Breast epithelium (tissue), 4 donors: ENCODE measurements at places on chromosomes 4 and X. TPM values are rescaled to one million over a fixed set of nuclear protein-coding genes. Genes with fewer than 3 reads are reported as not detected.
A peak's percentile ranks its signal among the peaks of the same experiment; 100 is the strongest.

The GIMD1 gene
- total RNA-seq = not detected

The FMR1NB gene
- total RNA-seq = not detected

The CYBB gene
- total RNA-seq = 23.5 TPM

The CLCN4 gene
- 3.7 TPM for total RNA-seq

DNA sequence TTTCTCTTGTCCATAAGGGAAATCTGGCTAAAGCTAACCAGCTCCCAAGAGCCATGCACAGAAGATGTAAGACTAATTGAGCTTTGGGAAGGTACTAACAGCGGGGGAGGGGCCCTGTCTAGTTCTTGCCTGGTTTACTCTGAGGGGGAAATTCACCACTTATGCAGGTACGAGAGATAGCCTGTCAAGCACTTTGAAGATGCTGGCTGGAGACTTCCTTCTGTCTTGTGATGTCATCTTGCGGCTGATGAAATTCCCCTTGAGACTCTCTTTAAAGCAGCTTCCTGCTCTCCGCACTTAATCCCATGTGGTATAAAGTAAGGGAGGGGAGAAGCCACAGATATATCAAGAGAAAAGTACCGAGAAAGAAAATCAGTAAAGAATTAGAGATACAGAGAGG is 345.3 kb downstream of the MAPK10 start:
- no peak overlapping the region for H3K4me3 ChIP-seq
- H3K27ac ChIP-seq = no peak overlapping the region
- H3K36me3 ChIP-seq = no peaks in the 10 kb centered on the region
- no peaks in the 10 kb centered on the region for H3K4me1 ChIP-seq

DNA sequence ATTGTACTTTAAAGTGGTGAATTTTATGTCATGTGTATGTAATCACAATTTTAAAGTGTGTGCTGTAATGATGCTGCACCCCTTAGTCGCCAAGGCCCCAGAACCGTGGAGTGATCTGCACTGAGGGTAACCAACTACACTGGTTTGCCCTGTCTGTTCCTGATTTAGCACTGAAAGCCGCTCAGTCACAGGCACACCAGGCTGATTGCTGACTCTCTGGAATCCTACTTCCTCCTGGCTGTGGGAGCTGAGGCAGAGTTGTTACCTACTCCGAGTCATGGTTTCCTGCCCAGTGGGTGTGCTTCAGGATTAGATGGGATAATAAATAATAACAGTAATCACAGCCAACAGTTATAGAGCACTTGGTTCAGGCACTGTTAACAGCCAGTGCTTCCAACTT is 645.4 kb downstream of the BCOR start:
- no peaks in the 10 kb centered on the region for H3K4me1 ChIP-seq
- no peaks in the 10 kb centered on the region for H3K36me3 ChIP-seq
- H3K4me3 ChIP-seq = no peak overlapping the region
- H3K27ac ChIP-seq = no peak overlapping the region
- DNase-seq = no peak
- H3K27me3 ChIP-seq = peaks cover 81% of the 10 kb centered on the region

GRCh38 chr4:121072224-121073003 is at the start of gene NDNF:
NDNF (minus strand) TSS chr4:121072535; CDS start chr4:121045837, 26,698 bp downstream.
- DNase-seq = no peak
- peaks cover 8% of the 10 kb centered on the region for H3K27me3 ChIP-seq
- H3K4me1 ChIP-seq = no peaks in the 10 kb centered on the region

DNA sequence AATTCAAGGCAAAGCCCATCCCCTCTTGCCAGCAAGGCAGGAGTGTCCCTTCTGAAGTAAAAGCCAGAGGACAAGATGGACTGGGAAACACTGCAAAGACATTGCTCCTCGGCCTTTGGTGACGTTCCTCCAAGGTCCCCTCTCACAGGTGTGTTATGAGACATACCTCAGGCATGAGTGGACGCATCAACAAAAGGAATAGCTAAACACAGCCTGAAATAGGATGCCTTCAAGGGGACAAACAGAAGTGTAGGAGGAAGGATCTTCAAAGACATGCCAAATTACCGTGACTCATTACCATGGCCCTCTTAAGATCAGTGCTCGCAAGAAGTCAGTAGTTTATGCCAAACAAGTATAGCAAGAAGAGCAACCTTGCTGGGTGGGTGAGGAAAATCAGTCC is 6.0 kb upstream of the IDS start:
- no peaks in the 10 kb centered on the region for H3K4me1 ChIP-seq
- no peaks in the 10 kb centered on the region for H3K27me3 ChIP-seq
- H3K4me3 ChIP-seq = no peak overlapping the region
- DNase-seq = no peak
- no peaks in the 10 kb centered on the region for H3K36me3 ChIP-seq
- no peak overlapping the region for H3K27ac ChIP-seq

DNA sequence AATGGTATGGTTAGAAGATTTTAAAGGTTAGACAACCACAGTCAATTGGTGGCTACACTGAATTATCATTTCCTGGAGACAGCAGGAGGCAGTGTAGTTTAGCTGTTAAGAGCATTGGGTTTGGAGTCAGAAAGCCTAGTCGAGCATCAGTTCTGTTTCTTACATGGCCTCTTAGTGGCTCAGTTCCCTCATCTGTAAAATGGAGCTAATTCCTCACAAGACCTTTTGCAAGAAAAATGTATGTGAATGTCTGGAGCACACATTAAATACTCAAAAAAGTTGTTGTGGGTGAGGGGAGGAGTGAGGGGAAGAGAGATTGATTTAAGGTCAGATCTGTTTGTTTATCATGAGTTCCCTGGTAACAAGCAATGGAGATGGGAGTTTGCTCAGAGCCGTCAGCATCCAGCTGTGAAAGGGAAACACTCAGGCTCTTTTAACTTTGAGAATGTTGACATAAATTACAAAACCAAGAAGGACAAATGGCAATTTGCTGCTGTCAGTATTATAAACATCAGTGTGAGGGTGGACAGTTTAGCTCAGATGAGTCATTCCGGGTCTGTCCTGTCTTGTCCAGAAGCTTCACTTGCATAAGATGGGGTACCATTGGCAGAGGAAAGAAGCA is 98.2 kb upstream of the PGRMC2 start:
- peak overlapping the region; percentile 85 for H3K27ac ChIP-seq
- H3K4me3 ChIP-seq = no peak overlapping the region
- H3K36me3 ChIP-seq = no peaks in the 10 kb centered on the region

DNA sequence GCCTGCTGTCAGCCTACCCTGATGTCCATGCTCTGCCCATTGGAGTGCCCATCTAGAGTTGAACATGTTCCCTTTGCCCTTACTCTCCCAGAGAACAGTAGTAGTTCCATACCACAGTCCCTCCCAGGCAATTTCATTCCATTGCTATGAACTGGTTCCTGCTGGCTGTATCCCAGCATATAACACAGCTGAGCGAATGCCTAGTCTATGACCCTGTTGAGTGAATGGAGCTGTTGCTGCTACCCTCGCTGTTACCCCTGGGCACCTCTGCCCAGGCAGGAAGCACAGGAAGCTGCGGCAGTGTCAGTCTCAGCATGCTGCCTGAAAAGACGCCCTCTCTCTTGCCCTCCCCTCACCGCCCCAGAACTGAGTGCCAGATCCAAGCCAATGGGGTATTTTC is 73.3 kb downstream of the SOX3 start:
- no peaks in the 10 kb centered on the region for H3K36me3 ChIP-seq
- no peak for DNase-seq
- H3K4me1 ChIP-seq = no peaks in the 10 kb centered on the region
- no peak overlapping the region for H3K4me3 ChIP-seq

DNA sequence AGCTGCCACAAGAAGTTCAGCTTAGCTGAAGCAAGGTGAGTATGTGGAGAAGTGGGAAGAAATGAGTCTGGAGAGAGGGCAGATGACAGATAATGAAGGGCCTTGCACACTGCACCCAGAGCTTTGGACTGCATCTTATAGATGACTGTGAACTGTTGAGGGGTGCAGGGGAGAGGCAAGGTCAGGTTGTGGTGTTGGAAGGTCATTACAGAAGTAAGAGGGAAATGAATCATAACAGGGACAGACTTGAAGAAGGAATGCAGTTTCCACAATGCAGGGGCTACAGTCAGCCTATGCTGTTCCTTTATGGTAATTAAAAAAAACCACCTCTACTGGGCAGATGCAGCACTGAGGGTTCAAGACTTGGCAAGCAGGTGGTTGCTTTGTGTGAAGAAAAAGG is 4.8 kb upstream of the IGFBP7 start:
- H3K27ac ChIP-seq = no peak overlapping the region
- H3K4me1 ChIP-seq = no peaks in the 10 kb centered on the region
- no peaks in the 10 kb centered on the region for H3K27me3 ChIP-seq
- DNase-seq = no peak
- H3K4me3 ChIP-seq = no peak overlapping the region

GRCh38 chrX:47030339-47030738 is 47.9 kb upstream of the RGN start:
- no peak overlapping the region for H3K4me3 ChIP-seq
- no peak for DNase-seq
- no peak overlapping the region for H3K27ac ChIP-seq
- no peaks in the 10 kb centered on the region for H3K36me3 ChIP-seq

DNA sequence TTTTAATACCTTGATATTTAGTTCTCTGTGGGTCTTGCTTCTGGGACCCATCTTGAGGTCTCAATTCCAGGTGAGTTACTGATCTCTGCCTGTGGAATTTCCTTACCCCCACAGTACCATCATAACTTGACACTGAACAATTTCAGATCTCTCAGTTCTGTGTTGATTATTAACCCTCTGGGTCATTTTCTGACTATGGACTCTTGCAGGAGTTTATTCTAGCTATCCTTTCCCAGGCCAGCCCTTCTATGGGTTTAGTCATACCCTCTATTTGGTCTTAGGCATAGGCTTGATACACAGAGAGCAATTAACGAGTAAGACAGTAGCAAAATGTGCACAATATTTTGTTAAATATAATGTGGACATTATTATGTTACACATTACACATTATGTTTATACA is 3.7 kb upstream of the SPARCL1 start:
- DNase-seq = no peak
- no peak overlapping the region for H3K27ac ChIP-seq
- H3K27me3 ChIP-seq = no peaks in the 10 kb centered on the region
- H3K4me3 ChIP-seq = no peak overlapping the region

- H3K27me3 ChIP-seq = peaks cover 3% of the 10 kb centered on the region
- peak within 1 kb of the TSS; percentile 80 for H3K4me3 ChIP-seq
- H3K4me1 ChIP-seq = no peaks in the 10 kb centered on the region
- DNase-seq = no peak
- no peak within 1 kb of the TSS for H3K27ac ChIP-seq
Measured at GRCh38 chr4:144645631-144646522, at the start of gene HHIP. HHIP (plus strand) TSS chr4:144646156; CDS start chr4:144646676, 520 bp downstream.

- no peaks in the 10 kb centered on the region for H3K4me1 ChIP-seq
- no peaks in the 10 kb centered on the region for H3K36me3 ChIP-seq
- peak overlapping the region; percentile 74 for H3K27ac ChIP-seq
- H3K4me3 ChIP-seq = peak overlapping the region; percentile 36
- no peaks in the 10 kb centered on the region for H3K27me3 ChIP-seq
- DNase-seq = no peak
Measured at GRCh38 chr4:186844059-186844681, 120.5 kb upstream of the FAT1 start.

DNA sequence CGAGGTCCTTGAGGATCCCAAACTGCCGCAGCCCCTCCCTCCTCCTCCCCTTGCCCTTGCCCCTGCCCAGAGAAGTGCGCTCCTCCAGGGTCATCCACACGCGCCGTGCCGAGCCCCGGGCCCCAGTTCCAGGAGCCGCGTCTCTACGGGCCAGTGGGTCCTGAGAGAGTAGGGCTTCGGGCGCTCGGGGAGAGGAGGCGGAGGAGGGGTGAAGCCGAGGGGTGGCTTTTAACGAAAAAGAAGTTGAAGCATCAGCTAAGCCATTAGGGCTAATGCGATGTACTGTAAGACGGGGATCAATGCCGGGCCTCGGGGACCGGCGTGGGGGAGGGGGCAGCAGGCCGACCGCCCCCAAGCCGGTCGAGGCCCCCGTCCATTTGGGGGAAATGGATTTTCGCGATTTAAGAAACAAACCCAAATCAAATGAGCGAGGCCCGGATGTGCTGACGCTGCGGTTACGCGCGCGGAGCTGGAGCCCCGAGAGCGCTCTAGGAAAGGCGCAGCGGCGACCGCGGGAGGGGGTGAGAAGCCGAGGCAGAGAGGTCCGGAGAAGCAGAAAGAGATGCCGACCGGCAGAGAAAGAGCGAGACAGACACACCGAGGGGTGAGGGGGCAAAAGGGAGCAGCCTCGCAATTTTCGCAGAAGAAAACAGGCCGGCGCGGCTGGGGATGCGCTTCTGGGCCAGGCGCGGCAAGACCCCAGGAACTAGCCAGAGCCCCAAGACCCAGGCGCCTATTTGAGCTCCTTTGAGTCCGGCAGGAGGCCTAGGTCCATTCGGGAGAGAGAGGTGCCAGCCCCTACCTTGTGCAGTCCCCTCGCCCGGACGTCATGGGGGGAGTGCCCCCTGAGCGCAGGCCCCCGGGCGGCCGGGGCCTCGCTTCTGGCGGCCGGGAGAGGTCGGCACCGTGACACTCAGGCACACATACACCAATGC is 13.6 kb downstream of the HMX1 start:
- H3K4me1 ChIP-seq = no peaks in the 10 kb centered on the region
- DNase-seq = no peak
- H3K27me3 ChIP-seq = peaks cover 99% of the 10 kb centered on the region
- H3K36me3 ChIP-seq = no peaks in the 10 kb centered on the region
- H3K4me3 ChIP-seq = peak overlapping the region; percentile 24

DNA sequence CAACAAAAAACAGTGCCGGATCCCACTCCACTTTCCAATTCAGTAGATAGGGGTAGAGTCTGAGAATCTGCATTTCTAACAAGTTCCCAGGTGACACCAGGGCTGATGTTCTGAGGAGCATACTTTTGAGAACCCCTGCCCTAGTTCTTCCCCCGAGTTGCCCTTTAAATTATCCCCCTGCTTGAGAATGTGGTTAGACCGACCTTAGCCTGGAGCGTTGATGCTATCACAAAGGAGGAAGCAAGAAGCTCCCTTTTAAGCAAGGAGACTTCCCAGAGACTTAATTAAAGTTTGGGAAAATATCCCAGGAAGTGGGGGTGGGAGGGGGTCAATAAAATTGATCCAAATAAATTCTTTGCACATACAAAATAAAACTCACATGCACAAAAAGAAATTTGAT is 485.9 kb downstream of the SMARCA1 start:
- no peaks in the 10 kb centered on the region for H3K27me3 ChIP-seq
- no peak overlapping the region for H3K4me3 ChIP-seq
- no peak overlapping the region for H3K27ac ChIP-seq
- H3K36me3 ChIP-seq = no peaks in the 10 kb centered on the region
